Stimulated activated CD8-positive, alpha-beta memory T cell treated with anti-CD3 and anti-CD28 coated beads, Interleukin-7, amount 100 ng/mL, for 48 hours (primary cell): ENCODE measurements at places on chromosomes 5 and 9.

GRCh38 chr5:54756301-54756700 is 229.1 kb downstream of the ESM1 start:
- DNase-seq = no peak

GRCh38 chr9:4678679-4679267 is 596 bp upstream of the CDC37L1 start:
- DNase-seq = no peak

- DNase-seq = no peak
Measured at GRCh38 chr5:128574041-128574440, 36.0 kb upstream of the FBN2 start.

DNA sequence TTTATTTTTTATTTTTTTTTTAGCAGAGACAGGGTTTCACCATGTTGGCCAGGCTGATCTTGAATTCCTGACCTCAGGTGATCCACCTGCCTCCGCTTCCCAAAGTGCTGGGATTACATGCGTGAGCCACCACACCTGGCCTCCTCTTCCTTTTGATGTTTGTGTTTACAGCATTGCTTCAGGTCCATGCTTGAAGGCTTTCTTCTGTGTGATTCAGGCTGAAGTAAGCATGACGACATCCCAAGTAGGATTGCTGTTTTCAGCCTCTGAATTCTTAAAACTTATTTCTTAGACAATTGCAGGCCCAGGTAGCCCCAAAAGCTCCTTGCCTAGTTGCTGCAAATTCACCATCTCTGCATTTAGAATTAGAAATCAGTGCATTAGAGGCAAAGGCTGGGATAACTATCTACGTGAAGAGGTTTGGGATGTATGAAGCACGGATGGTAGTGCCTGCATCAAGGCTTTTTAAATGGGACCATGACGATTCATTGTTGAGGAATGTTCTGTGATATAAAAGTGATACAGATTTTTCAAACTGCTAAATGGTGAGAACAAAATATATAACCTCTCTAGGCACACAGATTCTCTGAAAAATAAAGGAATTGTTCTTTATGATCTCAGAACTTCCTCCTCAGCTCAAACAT is 3.0 kb upstream of the ETF1 start:
- DNase-seq = no peak

GRCh38 chr5:87339986-87340385 is 72.3 kb downstream of the RASA1 start:
- no peak for DNase-seq

DNA sequence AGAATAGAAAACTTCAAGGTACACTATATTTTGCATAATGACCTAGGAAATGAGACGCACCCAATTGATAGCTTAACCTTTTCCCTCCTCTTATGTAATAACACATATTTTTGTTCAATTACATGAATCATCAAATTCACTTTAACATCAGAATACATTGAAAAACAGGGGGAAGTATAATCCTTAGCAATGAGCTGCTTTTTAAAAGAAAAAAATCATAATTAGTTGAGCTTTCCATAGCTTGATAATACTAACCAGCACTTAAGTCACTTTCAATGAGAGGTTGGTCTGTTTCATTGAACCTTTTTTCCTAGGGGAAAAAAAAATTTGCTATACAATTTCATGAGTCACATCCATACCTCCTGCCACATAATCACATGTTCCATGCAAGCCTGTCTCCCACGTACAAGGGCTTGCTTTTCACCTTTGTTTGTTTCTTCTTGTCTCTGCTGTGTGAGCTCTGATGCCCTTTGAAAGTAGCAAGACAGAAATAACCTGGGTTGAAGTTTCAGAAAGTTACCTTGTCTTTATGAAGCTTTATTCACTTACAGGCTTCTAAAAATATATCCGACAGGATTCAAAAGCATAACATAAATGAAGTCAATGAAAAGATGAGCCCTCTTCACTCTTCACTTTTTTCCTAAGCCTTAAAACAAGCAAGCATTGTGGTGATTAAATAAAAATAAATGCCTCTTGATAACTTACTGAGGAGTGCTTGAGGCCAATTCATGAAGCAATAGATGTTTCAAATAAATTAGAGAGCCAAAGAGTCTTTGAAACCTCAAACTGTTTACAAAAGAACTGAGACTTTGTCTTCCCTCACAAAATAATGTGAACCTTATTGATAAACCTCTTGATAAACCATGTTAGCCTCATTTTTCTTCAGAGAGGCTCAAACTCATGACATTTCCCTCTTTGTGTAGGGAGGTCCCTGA is 108.5 kb downstream of the FEM1C start:
- no peak for DNase-seq

- no peak for DNase-seq
Measured at GRCh38 chr9:107221321-107221720, 61.8 kb upstream of the RAD23B start.

- no peak for DNase-seq
Measured at GRCh38 chr5:149904293-149904886, 40.2 kb downstream of the PDE6A start.

DNA sequence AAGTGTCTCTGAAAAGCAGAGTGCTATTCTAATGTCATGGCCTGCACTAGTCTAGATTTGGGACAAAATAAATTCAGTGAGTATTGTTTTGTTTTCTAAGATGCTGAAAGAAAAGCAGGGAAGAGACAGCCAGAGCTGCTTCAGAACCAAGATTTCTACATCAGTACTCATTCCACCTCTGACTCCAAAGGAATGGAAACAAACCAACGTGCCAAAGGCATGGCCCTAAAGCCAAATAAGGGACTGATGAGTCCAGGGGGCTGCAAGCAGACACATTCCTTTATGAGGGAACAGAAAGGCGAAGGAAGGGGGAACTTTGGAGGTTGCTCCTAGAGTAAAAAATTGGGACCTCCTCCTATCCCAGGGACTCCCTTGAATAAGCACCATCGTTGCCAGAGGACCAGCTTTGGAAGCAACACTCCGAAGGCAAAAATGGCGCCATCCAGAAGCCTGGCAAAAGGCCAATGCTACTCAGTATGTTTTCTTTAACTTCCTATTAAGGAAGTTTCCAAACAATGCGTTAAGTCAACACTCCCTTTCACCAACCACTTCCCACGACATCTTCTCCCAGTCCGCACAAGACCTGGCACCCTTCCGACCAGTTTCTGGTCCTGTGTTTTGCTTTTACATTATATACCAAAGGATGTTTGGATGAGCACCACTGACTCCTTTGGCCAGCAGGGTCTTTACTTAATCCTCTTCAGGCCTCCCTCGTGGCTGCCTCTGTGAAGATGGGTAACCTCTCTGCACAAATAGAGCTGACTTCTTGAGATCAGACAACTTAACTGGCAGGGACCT is 31.6 kb downstream of the ADAM19 start:
- no peak for DNase-seq

DNA sequence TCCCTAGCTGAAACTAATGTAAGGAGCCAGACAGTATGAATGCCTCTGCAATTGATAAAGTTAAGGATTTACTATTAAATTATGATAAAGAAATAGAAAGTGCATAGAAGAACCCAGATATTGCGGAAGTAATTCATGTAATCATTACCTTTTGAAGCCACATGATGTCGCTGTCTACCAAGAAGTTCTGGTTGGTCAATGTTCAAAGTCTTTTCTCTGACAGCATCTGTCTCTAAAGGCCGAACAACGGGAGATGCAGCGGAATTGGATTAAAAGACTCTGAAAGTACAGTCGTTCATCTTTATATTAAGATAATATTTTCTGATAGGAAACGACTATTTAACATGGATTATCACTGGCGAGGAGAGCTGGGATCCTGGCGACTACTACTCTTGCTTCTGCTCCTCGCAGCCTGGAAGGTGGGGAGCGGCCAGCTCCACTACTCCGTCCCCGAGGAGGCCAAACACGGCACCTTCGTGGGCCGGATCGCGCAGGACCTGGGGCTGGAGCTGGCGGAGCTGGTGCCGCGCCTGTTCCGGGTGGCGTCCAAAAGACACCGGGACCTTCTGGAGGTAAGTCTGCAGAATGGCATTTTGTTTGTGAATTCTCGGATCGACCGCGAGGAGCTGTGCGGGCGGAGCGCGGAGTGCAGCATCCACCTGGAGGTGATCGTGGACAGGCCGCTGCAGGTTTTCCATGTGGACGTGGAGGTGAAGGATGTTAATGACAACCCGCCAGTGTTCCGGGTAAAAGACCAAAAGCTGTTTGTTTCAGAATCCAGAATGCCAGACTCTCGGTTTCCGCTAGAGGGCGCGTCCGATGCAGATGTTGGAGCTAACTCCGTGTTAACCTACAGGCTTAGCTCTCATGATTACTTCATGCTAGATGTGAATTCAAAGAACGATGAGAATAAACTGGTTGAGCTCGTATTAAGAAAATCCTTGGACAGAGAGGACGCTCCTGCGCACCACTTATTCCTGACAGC is at the start of gene PCDHA8:
Gene PCDHA8 (plus strand): TSS at position 210 of the 985 bp plus-strand sequence. CDS start 135 bp downstream, at position 345.
- DNase-seq = no peak

GRCh38 chr9:21837501-21837900 is 35.1 kb downstream of the MTAP start:
- no peak for DNase-seq

DNA sequence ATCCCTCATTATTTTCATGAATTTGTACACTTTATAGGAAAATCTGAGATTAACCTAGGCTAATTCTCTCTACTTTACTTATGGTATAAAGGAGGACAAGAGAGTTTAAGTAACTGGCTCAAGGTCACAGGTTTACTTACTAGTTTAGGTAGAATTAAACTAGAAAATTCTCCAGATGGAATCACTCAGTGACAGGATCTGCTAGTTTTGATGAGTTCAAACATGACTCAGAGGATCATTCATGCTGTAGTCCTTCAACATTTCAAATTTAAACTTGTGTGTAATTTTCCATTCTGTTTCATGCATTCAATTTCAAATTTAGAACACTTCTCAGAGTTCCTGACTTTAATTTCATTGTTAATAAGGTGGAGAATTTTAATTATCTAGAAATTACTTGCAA is 485.7 kb upstream of the TUSC1 start:
- no peak for DNase-seq

DNA sequence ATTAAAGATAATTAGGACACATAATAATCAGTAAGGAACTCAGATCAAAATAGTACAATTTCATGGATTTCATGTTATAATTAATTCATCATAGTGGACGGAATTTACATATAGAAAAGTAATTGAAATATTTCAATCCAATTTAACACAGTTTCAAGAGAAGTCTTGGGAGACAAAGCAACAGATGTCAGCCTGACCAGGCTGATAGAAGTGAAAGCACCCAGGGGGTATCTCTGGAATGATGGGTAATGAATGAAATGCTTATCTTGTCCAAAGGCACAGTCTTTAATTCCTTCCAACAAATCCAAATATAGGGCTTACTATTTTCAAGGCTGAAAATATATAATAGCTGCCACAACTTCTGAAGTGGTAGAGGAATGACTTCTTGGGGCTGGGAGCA is 629.3 kb upstream of the RGMB start:
- no peak for DNase-seq

DNA sequence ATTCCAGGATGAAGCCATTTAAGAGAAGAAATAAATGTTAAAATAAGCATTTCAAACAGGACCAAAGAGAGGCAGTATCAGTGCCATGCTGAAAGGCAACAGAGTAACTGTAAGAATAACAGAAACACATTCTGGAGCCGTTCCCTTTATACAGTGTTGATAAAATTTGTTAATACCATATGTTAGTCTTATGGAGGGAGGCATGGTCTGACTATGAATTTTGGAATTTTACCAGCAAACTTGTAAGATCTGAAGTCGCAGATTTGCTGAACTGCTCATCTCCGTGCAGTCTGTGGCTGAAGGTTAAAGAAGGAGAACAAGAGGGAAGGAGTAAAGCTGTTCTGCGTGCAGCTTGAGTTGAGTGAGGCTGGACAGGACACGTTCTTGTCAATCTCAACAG is 508.4 kb downstream of the NFIB start:
- no peak for DNase-seq

GRCh38 chr5:139911425-139912120 is 116.0 kb downstream of the PSD2 start:
- DNase-seq = no peak

DNA sequence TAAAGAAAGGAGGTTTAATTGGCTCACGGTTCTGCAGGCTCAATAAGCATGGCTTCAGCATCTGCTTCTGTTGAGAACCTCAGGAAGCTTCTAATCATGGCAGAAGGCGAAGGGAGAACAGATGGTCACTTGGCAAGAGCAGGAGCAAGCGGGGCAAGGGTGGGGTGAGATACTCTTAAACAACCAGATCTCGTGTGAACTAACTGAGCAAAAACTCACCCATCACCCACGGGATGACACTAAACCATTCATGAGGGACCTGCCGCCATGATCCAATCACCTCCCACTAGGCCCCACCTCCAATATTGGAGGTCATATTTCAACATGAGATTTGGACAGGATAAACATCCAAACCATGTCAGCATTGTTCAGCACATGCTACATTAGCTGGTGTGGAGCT is 89.1 kb upstream of the HAND1 start:
- no peak for DNase-seq

GRCh38 chr9:89606049-89606623 is 1.3 kb downstream of the GADD45G start:
- DNase-seq = no peak

- no peak for DNase-seq
Measured at GRCh38 chr5:123605822-123606221, 93.8 kb downstream of the CSNK1G3 start.

DNA sequence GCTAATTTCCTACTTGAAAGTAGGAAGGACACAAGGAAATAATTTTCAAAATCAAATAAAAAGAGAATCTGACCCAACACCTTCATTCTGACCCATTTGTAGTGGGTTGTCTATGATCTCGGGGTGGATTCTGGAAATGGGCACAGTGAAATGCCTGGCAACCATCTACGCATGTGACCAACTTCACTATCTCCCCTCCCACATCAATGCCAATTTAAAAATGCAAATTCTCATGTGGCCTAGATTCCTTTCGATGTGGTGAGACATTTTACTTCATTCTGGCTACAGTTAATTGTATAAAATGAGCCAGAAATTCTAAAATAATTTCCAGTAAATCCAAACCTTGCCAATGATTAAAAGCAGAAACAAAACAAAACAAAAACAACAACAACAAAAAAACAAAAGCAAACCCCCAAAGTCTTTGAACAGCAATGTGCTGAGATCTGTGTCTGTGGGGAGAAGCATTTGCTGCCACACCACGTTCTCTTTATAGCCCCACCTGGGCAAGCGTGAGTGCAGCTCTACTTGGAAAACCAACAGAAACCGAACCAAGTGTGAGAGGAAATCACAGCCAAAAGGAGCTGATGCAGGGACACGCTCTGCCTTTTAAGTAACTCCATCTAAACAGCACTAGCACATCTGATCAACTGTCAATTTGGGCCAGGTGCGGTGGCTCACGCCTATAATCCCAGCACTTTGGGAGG is 59.0 kb downstream of the USP20 start:
- DNase-seq = no peak

DNA sequence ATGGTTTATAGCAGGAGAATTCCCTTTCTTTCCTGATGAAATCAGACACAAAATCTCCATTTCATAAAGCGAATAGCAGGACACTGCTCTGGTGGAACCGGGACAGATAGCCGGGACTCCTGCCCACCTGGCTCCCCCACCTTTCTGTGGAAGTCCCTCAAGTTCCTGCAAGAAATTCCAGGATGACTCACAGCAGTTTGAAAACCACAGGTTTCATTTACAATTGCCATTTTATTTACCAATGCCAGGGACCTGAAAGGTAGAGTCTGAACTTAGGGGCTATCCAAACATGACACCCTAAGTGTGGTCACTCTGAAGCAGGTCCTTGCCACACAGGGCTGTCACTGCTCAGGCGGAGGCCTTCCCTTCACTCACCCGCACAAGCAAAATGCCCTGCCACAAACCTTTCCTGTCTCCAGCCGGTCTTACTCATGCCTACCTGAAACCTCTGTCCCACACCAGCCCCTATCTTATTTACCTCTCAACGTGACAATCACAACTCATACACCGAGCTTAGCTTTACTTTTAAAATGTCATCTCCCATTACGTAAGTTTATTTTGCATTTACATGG is 63.3 kb upstream of the TAF1L start:
- DNase-seq = no peak

GRCh38 chr9:136499935-136500910 is 17.4 kb upstream of the SEC16A start:
- no peak for DNase-seq
